ENCODE measurements at places on chromosomes 7 and 10.

- peak; percentile 67 for DNase-seq
These were observed 41.9 kb upstream of the SYPL1 start for GRCh38 chr7:106153891-106154449.

DNA sequence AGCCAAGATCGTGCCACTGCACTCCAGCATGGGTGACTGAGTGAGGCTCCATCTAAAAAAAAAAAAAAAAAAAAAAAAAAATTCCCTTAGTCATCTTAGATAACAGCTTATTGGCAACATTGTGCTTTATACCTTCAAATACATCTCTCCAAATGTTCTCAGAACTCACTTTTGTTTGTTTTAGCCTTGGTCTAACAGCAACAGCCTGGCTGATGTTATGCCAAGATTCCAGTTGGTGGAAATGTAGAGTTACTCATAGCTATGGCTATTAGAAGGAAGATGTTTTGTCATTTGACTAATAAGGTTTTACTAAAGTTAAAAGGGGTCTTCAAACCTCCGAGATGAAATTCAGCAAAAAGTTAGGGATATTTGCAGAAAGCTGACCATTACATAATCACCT is 481.4 kb downstream of the NEBL start:
- DNase-seq = no peak

DNA sequence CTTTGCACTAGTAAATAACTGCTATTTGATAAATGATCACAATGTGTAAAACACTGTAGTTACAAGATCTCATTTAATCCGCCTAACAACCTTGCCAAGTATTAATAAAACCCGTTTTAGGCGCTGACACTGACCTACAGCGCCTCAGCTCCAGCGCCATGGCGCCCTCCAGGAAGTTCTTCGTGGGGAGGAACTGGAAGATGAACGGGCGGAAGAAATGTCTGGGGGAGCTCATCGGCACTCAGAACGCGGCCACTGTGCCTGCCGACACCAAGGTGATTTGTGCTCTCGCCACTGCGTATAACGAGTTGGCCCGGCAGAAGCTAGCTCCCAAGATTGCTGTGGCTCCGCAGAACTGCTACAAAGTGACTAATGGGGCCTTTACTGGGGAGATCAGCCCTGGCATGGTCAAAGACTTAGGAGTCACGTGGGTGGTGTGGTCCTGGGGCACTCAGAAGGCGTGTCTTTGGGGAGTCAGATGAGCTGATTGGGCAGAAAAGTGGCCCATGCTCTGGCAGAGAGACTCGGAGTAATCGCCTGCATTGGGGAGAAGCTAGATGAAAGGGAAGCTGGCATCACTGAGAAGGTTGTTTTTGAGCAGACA is 1.1 kb upstream of the TNPO3 start:
- no peak for DNase-seq

DNA sequence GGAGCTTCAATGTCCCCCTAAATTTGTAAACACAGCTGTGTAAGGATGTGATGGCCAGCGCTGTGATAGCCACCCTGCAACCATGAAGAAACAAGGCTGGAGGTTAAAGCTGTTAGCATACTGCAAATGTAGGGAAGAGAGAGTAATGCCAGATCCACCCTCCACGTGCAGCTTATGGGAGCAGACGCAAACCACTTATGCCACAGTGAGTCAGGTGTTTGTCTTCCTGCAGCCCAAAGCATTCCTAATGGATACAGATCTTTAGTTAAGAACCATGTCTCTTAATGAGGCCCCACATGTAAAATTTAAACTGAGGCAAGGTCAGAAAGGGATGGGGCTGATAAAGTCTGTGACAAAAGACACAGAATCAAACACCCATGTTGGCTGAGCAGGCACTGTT is 13.6 kb upstream of the MYL7 start:
- DNase-seq = no peak

Measured in effector memory CD8-positive, alpha-beta T cell (primary cell).